ENCODE measurements at places on chromosomes 3 and 15.

DNA sequence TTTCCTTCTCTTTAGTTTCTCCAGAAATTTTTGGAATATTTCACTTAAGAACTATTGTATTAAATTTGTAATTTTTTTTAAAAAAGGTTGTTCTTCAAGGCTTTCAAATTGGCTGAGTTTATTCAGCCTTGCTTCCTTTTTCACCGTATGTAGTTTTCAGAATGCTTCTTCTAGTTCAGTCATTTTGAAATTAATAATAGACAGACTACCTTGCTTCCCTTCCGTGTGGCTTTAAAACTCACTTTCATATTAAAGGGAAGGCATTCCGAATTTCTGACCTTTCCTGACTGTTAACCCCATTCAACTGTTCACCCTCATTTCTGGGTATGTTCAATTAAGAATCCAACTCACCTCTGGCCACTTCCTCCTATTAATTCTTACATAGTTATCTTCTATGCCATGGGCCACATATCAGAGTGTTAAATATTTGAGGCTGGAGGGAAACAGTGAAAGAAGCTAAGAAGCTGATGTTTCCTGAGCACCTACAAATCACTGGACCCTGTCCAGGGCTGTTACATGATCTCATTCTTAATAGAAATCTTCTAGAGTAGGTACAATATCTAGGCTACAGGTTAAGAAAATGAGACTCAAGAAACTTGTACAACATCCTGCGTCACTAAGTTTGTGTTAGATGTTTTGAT, 237.5 kb downstream of the P3H2 start:
- no peak for DNase-seq

- no peak for DNase-seq
Observed at GRCh38 chr15:89129816-89130134, 41.5 kb downstream of the ABHD2 start.

- DNase-seq, result no peak
Observed at GRCh38 chr3:170697908-170698307, 112.0 kb upstream of the SLC7A14 start.

- DNase-seq, result no peak
Observed at GRCh38 chr3:178568155-178568731, 32.0 kb downstream of the KCNMB2 start.

GRCh38 chr15:61834076-61834697, 226.1 kb downstream of the VPS13C start:
- DNase-seq, result peak; percentile 67

DNA sequence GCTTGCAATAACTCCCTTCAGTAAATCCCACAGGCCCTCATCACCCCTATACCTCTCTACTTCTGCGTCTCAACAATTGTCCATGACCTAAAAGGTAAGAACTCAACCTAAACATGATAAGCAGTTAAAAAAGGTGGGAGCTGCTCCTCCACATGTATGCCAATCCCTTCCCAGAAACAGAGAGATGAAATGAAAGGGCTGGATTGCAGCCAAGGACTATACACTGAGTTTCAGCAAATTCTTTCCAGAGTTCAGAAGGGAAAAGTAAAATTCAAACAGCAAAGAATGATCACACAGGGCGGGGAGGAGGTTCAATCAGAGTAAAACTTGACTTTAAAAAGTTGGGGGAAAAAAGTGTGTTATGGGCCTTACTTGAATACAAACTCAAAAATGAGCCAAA, 27.5 kb downstream of the PLOD2 start:
- DNase-seq, result no peak

- DNase-seq, result no peak
Observed at GRCh38 chr3:77244981-77245380, 205.1 kb downstream of the ROBO2 start.

GRCh38 chr3:12484198-12484982, at the start of gene TSEN2:
Gene TSEN2 (plus strand): TSS chr3:12484480. CDS start chr3:12489801, 5,321 bp downstream.
- peak; percentile 97 for DNase-seq

GRCh38 chr3:84962415-84962814, 3.6 kb downstream of the CADM2 start:
- no peak for DNase-seq

DNA sequence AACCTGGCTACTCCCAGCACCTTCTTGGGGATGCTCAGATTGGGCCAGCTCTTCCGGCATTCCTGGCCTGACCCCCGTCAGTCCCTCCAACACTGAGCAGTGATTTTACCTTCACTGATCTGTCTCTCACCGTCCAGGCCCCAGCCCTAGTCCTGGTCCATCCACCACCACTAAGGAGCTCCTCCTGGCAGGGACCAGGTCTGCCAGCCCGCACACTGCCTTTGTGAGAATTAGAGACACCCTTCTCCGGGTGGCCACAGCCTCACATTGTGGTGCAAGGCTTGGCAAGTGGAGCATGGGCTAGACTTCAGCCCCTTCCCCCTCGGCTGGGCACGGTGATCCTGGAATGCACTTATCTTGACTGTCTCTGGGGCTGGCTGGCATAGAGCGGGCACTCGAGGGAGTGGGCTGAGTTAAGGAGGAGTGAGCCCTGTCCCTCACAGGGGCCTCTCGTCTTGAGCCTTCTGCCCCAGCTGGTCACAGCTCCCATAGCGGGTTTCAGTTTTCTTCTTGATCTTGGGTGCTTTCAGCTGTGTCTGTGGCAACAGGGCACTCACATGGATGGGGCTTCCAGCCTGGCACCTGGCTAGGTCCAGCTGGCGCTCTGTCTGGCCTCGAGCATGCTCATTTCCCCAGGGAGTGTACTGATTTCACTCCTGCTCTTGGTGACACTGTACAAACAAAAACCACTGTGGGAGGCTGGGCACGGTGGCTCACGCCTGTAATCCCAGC, 53.9 kb downstream of the LINGO1 start:
- DNase-seq, result no peak

DNA sequence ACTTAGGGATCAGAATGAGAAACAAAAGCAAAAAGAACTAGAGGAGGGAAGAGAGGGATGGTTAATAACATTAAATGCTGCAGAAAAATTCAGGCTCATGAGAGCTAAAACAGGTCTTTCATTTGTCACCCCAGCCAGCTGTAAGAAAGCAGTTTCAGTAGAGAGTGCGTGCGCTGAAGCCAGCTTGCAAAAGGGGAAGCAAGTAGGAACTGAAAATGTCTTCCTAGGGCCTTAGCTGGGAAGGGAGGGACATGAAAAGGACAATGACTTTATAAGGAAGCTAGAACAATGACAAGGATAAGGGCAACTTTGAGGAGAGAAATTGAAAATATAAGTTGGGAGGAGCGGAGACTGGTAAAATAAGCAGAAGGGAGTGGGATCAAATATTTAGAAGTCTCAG, 3.1 kb downstream of the CIAO2A start:
- DNase-seq, result no peak

GRCh38 chr3:155815030-155815545, 9.0 kb upstream of the C3orf33 start:
- DNase-seq, result no peak

- peak; percentile 49 for DNase-seq
Observed at GRCh38 chr3:49415931-49416601, 3.8 kb downstream of the TCTA start.

- DNase-seq, result no peak
Observed at GRCh38 chr3:187125319-187126031, 13.8 kb downstream of the RPL39L start.

- no peak for DNase-seq
Observed at GRCh38 chr15:67124111-67124510, 58.7 kb downstream of the SMAD3 start.

Measured in stimulated activated CD4-positive, alpha-beta T cell treated with anti-CD3 and anti-CD28 coated beads, Interleukin-1b, Interleukin-23, amount 100 ng/mL, for 4 hours (primary cell).